ENCODE measurements at places on chromosomes 5 and 9. TPM values are rescaled to one million over a fixed set of nuclear protein-coding genes. Genes with fewer than 3 reads are reported as not detected.

GRCh38 chr9:116985596-116985995 is 298.5 kb downstream of the TRIM32 start:
- DNase-seq: no peak

GRCh38 chr5:125639858-125640257 is 783.4 kb upstream of the GRAMD2B start:
- DNase-seq: no peak

GRCh38 chr5:135814316-135814715 is 20.1 kb upstream of the SLC25A48 start:
- DNase-seq: no peak

- DNase-seq: peak; percentile 27
Observed at GRCh38 chr9:70120834-70121510, 77.3 kb downstream of the MAMDC2 start.

GRCh38 chr9:113524468-113524867 is 60.9 kb downstream of the RGS3 start:
- DNase-seq: no peak

The SNX30 gene
- total RNA-seq: 5.8 TPM

DNA sequence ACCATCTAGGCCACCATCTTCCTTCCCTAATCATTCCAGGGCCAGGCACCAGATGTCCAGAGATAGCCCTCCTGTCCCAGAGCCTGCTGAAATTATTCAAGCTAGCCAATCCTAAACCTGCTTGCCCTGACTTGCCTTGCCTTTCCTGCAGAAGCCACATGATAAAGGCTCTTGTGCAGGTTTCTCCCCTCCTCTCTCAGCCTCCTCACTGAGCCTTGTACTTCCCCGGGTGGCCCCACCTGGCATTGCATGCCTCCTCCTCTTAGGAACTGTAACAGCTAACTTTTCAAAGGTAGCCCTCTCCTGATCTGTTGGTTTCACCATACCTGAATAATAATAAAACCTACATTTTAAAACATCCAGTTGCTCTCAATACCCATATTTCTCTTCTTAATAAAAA is 42.6 kb downstream of the DIRAS2 start:
- no peak for DNase-seq

DNA sequence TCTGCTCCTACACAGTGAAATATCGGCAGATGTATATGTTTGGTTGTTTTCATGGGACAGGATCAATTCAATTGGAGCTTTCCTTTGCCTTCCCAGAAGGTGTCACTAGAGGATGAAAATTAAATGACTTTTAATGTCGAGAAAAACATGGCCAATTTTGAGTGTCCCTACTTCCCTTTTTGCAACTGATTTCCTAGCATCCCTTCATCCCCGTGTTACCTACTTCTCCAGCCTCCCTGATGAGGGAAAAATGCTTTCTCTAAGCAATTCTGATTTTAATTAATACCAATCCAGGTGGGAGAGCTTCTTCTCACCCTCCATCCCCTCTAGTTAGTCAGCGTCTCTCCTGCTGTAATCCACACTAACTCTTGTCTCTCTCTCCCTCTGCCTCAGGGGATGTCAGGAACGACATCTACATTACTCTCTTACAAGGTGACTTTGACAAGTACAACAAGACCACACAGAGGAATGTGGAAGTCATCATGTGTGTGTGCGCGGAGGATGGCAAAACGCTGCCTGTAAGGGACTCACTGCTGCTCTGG is 64.9 kb downstream of the DOCK2 start:
- DNase-seq: no peak

DNA sequence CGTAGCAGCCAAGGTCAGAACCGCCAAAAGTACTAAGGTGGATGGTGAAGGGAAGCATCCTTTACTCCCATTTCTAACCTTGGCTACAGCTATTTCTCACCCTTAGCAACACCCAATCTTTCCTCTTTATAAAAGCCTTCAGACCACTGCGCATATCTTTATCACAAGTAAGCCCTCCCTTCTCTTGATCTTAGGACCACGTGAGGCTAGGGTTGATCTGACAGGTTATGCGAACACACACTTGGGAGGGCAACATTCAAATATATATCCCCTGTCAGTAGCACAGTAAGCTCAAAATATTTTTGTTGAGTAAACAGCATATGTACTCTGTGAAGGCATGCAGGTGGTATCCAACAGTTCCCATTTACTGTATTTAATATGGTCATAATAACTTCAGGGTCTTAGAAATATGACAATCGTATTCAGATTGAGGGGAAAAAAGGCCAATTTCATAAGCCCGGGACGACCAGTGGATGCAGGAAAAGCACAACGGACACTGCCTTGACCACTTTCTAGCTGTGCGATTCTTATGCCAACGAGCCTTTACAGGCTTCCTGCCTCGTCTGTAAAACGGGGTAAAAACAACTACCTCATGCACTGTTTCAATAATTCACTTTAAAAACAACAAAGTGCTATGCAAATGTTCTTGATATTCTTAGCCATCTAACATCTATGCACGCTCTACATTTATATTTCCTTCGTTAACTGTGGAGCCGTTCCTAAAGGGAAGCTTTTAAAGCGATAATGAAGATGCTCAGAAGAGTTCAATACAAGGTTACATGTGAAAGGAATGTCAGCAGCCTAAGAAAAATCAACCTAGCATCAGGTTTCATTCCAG is 1.3 kb downstream of the ARSB start:
- DNase-seq: no peak

DNA sequence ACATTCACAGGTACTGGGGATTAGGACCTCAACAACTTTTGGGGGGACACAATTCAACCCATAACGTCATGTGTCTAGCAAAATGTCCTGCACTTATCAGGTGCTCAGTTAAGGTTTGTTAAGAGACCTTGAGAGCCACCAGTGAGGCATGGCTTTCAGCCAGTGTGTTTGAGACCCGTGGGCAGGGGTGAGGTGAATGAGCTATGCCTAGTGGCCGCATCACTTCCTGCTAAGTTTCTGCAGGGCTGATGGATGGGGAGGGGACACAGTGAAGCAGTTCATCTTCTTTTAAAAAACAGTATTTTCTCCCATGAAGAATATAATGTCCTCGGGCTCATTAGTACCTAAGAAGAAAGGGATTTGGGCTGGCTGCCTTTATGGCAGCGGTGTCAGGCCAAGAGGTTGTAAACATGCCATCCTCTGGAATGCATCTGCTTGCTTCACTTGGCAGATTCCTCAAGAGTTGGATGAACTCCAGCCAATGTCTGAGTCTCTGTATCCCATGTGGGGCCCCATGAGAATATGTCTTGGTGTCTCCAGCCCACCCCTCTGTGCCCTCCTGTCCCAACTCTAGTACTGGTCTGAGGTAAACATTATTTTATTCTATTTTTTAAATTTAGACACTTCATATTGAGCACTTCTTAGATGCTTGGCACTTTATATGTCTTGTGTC is 282.2 kb downstream of the CWC27 start:
- no peak for DNase-seq

- DNase-seq: no peak
Observed at GRCh38 chr5:149724130-149724840, 5.8 kb upstream of the PPARGC1B start.

DNA sequence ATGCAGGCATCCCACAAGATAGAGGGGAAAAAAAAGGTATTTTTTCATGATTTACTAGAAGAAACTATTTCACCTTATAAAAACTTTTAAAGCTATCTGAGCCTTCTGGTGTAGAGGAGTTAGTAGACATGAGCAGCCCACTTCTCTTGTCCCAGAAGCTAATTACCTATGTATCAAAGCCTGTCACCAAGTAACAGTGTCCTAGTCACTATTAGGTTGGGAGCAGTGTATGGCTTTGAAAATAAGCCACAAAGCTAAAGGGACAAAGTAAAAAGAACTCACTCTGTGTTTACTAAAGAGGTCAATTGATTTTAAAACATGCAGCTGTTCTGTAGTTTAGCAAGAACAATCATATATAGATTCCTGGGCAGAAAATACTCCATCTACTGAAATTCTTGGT is 1286.1 kb downstream of the PTPRD start:
- DNase-seq: no peak

DNA sequence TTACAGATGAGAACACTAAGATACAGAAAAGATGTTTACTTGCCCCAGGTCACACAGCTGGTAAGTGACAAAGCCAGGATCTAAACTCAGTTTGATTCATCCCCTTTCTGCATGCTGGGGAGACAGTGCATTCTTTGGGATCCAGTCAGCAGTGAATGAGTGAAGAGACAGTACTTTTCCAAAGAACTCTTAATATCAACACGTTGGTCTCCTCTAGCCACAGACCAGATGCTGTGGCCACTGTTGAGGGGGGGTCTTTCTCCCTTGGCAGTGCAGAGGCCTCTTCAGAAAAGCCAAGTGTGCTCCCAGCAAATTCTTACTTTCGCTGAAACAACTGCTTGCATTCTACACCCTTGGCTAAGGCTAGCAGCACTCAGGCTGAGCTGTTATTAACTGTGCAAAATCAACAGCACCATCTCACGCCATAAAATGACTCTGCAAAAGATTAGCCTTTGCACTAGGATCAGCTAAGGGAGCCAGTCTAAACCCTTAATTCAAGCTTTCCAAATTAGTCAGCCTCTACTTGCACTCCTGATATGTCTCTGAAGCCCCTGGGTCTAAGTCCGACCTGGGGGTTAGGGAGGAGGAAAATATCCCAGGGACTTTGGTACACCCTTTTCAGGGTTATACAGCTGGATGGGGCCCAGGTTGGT is 4.8 kb upstream of the TMEM171 start:
- no peak for DNase-seq

GRCh38 chr5:7991125-7991821 is 122.3 kb downstream of the MTRR start:
- DNase-seq: no peak

DNA sequence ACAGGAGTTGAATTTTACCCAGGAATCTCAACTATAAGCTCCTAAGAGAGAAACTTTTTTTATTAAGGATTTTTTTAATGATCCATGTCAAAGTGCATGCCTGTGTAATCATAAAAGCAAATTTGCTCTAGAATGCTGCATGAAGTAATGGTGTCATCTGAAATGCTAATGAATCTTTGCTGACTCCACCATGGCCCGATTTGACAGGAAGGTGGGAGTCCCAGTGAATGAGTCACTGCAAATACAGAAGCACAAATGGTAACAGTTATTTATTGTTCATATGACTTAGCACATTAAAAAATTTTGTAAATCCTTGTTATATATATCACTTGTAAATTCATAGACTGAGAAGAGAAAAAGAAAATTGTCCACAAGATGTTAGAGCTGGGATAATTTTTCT is 341.3 kb downstream of the RASEF start:
- no peak for DNase-seq

DNA sequence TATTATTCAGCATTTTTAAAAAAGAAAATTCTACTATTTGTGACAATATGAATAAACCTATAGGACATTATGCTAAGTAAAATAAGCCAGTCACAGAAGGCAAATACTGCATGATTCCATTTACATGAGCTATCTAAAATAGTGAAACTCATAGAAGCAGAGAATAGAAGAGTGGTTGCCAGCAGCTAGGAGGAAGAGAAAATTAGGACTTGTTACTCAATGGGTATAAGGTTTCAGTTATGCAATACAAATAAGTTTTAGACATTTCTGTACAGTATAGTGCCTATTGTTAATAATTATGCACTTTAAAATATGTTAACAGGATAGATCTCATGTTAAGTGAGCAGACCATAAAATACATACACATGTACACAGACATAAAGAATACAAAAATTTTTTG is 73.8 kb upstream of the SPINK5 start:
- no peak for DNase-seq

DNA sequence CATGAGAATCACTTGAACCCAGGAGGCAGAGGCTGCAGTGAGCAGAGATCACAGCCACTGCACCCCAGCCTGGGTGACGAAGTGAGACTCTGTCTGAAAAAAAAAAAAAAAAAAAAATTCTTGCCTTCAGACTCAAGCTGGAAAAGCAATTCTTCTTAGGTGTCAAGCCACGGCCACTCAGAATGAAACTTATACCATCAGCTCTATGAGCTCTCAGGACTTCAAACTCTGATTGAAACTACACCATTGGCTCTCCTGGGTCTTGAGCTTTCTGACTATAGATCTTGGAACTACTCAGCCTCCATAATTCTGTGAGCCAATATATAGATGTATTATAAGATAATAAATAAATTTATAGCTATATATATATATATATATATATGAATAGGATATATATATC is 12.9 kb upstream of the FGF10 start:
- DNase-seq: no peak

GRCh38 chr5:170519549-170519948 is 15.7 kb downstream of the KCNIP1 start:
- no peak for DNase-seq

The C1QTNF3 gene
- 1.1 TPM for total RNA-seq

The CCDC192 gene
- total RNA-seq: not detected

The GARNL3 gene
- total RNA-seq: 17.6 TPM

DNA sequence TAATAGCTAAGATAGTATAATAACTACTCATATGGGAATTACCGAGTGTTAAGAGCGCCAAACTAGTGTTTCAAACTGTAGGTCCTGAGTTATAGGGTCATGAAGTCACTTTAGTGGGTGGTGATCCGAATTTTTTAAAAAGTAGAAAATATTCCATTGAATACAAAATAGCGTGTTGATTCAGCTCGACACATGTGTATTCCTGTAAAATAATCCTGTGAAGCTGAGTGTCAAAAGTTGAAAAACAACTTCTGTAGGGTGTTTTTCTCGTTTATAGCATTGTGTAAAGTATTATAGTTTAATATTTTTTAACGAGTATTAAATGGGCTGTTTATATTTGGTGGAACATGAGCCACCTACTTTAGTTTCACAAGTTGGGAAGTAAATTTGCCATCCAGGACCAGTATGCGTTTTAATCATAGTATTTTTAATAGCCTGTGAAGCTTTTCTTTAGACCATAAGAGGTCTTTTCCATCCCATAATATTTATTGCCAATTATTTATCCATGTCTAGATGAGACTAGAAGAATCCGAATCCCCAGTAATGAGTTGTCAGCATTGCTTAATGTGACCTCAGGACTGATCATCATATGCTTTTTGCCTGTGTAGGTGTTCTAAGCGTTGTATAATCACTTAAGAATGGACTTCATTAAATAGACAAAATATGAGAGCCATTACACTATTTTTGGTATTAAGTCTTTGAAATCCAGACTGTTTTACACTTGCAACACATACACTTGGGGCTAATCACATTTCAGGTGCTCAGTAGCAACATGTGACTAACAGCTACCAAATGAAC is 84.1 kb downstream of the PTPDC1 start:
- DNase-seq: no peak

GRCh38 chr9:72554221-72554641 is 32.8 kb downstream of the TMC1 start:
- DNase-seq: no peak

Data from heart right ventricle (tissue), 16 donors.